Right kidney (tissue), 9 donors: ENCODE measurements at places on chromosomes 6 and 20.

DNA sequence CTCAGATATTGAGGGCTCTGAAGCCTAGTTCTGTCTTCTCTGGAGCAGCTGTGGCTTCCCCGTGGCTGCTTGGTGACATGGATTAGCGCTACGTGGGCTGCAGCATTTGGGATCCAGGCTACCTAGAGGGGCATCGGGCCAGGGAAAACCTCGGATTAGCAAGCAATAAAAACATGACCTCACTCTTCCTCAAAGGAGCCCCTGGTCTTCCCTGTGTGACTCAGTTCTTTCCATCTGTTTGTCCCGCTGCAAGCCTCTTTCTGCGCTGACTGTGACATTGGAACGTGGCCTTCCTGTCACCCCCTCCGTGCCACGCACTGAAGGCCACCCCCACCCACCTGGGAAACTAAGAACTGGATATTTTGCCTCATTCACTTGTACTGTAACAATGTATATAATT is 3.6 kb downstream of the MRGBP start:
- DNase-seq, result no peak

DNA sequence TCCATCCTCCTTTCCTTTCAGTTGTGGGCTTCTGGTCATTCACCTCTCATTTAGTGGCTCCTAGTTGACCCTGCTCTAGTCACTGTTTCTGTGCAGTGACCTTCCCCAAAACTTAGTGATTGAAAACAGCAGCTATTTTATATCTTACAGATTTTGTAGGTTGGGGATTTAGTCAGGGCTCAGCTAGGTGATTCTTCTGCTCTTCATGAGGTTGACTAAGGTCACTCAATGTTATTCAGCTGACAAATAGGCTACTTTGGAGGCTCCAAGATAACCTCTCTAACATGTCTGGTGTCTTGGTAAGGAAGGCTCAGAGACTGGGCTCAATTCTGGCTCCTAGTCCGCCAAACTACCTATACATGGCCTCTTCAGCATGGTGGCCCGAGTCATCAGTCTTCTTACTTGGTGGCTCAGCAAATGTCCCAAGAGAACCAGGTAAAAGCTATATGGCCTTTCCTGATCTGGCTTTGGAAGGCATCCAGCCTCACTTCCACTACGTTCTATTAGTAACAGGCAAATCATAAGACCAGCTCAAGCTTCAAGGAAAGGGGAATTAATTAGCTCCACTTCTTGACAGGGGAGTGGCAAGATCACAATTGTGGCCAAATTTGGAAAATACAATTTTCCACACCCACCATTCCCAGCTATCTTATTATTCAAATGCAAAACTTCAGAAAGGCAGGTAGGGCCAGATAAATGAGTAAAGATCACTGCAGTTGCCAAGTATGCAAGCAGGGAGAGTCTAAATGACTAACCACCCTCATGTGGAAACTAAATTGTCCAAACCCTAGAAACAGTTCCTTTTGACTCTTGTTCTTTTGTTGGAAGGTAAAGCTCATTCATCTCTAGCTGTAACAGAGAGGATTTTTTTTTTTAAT is 50.5 kb upstream of the LTV1 start:
- no peak for DNase-seq

GRCh38 chr20:47950124-47950912 is 165.0 kb upstream of the SULF2 start:
- DNase-seq, result peak; percentile 47

GRCh38 chr6:108559097-108559883 is 1.4 kb upstream of the FOXO3 start:
- peak; percentile 94 for DNase-seq

DNA sequence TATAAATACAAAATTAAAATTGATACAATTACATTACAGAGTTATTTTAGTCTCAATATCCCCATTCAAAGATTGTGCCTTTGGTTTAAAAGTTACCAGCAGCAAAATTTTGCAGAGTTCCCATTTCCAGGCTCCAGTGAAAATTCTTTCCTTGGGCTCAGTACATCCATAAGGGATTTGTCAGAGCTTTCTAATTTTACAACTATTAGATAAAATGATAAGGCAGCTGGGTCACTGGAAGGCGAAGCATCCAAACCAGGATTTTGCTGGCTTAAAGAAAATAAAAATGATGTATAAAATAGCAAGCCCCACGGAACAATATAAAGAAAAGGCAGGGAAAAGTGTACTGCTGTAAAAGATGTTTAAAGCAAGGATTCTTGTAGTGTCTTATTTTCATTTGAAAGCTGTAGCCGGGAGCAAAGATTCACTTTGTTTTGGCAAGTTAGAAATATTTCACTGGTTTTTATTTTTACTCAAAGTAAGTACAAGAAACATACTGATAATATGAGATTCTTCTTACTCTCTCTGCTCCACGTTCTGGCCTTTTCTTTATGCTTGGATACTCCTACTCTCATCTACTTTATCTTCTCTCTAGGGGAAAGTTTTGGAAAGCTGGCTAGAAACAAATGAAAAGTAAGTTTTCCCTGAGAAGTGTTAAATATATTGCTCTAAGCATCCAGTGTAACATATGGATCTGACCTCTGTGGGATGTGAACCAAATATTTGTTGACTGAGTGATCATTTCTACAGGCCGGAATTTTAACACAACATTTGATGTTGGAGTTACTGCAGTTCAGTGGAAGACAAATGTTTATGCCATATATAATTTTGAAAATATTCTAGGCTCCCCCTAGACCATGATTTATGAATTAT is 488.4 kb downstream of the PHF3 start:
- no peak for DNase-seq

DNA sequence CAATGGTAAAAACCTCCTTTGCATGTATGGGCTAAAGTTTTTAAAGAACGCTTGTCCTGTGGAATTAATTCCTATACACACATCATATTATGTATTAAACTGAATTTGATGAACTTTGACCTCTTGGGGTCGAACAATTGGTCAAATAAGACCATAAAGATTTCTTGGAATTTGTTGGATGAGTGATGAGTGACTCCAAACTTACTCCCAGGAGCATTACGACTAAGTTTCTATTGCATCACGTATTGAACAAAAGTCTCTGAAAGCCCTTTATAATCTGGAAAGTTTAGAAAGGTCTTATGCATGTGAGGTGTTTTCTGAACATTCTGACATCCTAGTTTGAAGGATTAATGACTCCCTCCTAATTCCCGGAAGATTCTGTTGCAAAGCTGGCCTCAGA is 126.9 kb upstream of the BMP5 start:
- DNase-seq, result no peak
